Caki2 (cell line): ENCODE measurements at places on chromosomes 11 and 22.

DNA sequence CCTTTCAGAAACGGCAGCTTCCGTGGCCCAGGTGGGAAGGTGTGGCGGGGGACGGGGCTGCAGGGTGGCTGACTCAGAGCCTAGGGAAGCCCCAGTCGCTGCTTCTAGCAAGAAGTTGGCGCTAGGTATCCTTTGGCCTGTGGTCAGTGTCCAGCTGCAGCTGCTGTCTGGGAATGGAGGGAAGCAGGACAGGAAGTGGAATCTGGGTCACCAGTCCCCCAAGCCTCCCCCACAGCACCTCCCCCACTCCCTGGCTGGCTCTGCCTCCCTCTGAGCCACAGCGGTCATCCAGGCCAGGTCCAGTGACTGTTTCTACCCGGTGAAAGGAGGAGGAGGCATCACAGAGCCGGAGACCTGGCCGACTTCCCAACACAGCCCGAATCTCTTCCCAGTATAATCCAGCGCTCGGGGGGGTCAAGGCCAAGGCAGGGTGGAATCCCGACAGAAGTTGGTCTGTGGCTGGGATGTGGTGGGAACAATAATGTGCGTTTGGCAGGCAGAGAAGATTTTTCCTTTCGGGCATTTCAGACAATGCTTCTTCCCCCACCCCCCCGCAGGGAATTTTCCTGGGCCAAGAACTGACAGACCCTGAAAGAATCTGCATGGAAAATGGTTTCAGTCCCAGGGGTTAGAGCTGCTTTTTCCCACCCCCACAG is 45.1 kb downstream of the C11orf96 start:
- no peak for DNase-seq

DNA sequence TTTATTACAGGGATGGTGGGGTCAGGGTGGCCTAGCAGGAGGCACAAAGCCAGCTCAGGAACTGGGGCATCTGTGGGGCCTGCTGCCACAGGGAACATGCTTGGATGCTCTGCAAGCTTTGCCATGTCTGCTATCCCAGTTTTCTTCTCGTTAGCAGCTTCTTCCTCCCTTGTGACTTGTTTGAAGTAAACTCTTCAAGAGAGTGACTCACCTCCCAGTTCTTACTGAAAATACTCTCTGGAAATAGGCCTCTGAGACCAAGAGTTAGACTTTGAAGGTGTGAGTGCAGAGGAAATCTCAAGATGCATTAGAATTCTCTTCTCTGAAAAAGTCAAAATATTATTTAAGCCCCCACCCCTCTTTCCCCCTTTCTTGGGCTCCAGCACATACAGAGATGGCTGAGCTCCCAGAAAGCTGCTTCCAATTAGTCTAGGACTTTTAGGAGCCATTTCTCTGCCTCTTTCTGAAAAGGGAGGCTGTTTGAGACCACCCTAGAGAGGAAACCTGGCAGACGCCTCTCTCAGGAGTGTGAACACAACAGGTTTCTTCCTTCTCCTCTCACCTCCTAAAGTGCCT is 15.1 kb downstream of the CWC15 start:
- no peak for DNase-seq

DNA sequence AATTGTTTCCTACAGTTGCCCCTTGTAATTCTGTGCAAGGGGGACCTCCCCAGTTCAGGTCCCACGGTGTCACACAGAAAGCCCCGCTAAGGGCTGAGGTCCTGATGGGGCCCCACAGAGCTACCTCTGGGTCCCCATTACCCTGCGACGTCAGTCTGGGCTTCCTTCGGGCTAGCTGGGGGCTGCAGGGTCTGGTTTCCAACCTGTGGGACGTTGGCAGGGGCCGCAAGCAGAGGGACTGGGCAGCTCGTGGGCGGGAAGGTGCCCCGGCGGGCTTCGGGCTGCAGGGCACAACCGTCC is 698 bp downstream of the SLC37A4 start:
- no peak for DNase-seq

- no peak for DNase-seq
Observed at GRCh38 chr11:61069427-61069826, 32.9 kb upstream of the CD5 start.

DNA sequence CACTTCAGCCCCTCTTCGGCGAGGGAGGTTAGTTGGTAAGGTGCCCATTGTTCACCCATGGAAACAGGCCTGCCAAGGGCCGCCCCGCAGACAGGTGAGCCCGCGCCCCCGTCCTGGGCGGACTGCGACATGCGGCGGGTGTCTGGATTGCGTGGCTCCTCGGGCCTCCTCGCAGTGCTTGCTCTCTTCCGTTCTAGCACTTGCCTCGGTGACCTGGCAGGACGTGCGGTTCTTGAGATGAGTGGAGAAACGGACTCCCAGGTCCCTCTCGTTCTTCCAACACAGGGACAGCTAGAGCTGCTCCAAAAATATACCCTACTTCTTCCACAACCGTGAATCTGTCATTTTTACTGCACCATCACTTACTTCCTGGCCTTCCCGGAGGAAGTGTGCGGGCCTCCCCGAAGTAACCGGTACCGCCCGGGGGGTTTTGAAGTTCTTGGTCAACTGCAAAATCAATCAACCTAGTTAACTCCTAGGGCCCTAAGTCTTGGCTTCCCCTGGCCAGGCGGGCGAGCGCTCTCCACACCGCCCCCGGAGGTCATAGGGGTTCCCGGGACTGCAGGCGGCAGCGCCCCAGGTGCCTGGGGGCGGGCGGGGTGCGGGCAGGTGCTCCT is 745 bp upstream of the ZBTB44 start:
- no peak for DNase-seq

DNA sequence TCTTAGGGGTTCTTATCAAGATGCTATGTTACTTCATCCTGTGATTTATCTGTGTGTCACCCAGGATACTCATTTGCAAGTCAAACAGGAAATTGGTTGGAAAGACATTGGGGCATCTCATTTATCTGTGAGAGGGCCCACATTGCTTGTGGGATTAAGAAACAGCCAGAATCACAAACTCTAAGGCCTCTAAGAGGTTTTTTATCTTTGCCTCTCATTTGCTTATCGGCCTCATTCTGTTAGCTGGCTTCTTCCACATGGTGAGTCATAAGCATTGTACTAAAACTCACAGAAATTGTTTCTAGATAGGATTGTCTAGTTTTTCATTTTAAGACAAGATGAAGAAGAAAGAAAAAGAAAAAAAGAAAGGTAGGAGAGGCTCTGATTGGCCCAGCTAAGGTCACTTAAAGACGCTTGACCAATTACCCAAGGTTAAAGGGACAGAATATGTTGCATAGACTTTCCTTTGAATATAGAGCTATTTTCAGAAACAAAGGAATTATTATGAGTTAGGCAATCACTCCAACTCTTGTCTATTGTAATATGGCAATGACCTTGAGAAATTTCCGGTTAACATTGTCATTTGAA is 121.9 kb downstream of the ARHGAP42 start:
- DNase-seq: peak; percentile 57

DNA sequence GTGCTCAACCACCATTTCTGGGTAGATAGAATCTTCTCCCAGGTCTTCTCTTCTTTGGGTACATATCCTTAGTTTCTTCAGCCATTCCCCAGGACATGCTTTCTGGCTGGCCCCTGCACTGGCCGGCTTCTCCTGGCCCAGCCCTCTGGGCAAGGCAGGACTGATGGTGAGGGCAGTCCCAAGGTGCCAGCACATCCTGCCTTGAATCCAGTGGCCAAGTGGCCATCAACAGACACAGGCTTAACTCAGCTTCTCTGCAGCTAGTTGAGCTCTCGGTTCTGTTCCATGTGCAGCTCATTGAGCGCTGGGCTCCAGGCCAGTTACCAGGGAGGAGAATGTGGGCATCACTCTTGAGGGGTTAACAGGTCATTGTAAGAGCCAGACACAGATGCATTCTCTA is 17.6 kb downstream of the SMIM38 start:
- DNase-seq: no peak

DNA sequence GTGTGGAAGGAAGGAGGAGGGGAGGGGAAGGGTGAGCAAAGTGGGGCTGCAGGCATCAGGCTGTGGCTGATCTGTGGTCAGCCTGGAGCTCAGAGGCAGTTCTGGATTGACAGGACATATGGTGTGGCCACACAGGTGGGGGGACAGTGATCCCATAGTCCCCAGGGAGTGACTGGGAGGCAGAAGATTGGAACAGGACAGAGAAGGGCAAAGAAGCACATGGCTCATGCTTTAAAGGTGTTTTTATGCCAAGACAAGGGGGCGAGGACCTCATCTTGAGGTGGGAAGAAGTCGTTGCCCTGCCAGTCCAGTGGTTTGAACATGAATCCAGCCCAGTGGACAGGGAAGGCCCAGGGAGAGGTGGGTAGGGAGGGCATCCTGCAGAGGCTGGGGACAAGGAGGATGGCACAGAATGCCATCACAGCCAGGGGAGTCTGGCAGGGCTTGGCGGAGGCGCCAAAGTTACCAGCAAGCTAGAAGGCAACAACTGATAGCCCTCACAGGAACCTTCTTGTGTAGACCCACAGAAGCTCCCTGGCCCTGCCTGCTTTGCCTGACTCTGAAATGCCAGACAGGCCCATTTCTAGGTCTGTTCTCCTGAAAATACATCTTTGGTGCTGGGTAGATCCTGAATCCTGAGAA is 3.1 kb downstream of the BET1L start:
- no peak for DNase-seq

DNA sequence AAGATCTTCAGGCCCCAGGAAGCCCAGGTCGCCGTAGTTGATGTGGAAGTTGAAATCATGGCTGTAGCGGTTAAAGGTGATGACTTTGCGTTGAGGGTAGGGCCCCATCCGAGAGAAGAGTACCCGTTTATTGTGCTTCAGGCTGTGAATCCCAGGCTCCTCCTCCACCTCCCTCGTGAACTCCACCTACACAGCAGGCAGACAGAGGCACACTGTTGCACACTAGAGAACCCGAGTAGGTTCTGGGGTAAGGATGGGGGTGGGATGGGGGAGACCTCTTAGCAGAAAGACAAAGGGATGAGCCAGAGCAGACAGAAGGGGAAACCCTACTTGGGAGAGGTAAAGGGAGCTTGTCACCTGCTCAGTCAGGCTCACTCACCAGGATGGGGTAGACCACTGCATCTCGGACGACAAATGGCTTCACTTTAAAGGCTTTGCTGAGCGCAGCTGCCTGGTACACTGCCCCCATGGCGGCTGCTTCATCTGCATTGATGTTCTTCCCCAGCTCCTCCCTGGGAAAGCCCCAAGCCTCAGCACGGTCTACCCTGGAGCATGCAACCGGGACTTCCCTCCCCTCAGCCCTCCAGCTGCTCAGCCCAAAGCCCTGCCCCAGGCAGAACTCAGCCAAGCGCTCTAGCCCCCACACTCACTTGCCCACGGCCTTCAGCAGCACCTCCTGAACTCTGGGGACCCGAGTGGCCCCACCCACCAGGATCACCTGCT is 5.4 kb downstream of the HYOU1 start:
- DNase-seq: no peak

DNA sequence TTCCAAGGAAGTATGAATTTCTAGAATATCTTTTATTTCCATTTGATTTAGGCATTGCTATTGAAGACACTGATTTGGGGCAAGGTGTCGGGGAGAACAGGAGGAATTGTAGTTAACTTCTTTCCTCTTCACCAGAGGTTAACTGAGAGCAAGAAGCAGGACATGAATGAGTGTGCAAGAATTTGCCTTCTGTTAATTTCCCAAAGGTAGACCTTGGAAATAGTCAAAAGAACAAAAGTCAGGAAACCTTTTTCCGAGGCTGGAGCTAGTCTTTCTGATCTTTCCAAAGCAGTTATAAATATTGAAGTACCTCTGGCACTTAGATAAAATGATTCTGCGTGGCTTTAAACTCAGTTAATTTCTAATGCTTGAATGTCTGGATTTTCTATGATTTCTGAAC is 66.9 kb downstream of the MTMR3 start:
- DNase-seq: no peak

GRCh38 chr22:36727927-36728488 is 24.5 kb upstream of the CACNG2 start:
- no peak for DNase-seq

- no peak for DNase-seq
Observed at GRCh38 chr11:131530407-131530806, 160.0 kb downstream of the NTM start.

DNA sequence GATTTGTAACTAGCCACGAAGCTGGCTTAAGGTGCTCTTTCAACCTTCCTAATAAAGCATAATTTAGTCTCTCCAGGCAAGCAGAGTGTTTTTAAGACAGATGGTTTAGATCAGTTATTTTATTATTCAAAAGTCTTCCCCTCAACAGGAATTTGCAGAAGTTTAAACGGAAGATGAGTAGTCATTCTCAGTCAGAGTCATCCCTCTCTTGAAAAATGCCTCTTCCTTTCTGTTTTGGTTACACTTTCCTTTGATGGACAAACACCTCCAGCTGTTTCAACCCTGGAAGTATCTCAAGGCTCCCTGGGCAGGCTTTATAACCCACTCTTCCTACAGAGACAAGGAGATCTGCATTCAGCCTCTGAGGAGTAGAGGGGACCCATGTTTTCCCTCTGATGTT is 60.3 kb upstream of the POU2AF2 start:
- no peak for DNase-seq

- DNase-seq: no peak
Observed at GRCh38 chr11:129273322-129273721, 81.2 kb upstream of the ARHGAP32 start.

DNA sequence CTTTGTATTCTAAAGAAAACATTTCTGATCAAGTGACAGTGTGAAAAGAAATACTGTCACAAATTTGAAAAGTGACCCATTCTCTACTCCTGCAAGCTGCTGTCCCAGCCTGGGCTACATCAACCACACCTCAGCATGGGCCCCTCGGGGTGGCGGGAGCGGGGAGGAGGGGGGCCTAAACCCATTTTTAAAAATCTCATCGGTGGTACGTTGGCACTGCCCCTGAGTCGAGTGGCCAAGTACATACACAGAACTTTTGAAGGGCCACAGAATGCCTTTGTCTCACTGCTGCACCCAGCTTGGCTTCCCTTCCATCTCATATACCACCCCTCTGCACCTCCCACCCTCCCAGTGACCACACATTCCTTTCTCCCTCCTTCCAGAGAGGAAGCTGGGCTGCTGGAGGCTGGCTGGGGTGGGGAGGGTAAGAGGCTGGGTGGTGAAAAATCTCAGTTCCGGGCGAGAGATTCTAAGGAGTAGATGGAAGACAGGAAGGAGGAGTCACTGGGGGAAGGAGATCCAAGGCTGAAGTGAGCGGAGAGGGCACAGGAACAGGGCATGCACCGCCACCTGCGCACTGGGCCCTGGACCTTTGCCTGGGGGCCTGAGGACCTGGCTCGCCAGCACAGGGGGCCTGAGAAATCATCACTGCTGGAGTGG is 21.1 kb downstream of the FXYD6 start:
- no peak for DNase-seq

- no peak for DNase-seq
Observed at GRCh38 chr22:37633089-37633624, 6.3 kb upstream of the SH3BP1 start.

GRCh38 chr22:22711532-22711913 is 67.1 kb downstream of the GGTLC2 start:
- DNase-seq: no peak

DNA sequence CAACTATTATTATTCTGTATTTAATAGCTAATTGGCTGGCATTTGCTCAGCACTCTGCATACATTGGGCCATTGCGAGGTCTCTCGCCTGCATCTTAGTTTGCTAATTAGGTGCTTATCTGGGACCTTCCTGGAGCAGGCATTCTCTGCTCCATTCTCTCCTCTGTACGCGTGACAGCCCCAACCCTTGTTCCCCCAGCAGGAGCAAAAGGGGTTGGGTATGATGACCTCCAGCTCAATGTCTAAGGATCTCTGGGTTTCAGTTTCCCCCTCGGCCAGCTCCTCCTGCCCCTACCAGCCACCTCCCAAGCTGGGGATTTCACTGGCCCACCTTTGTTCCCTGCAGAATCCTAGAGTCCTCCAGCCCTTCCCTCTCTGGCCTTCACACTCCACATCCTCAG is 9.7 kb upstream of the LGALS2 start:
- DNase-seq: no peak
